Activated gamma-delta T cell treated with anti-CD3 and anti-CD28 coated beads, Interleukin-2, amount 50 U/mL, for 16 hours (primary cell): ENCODE measurements at places on chromosomes 13 and 19.

DNA sequence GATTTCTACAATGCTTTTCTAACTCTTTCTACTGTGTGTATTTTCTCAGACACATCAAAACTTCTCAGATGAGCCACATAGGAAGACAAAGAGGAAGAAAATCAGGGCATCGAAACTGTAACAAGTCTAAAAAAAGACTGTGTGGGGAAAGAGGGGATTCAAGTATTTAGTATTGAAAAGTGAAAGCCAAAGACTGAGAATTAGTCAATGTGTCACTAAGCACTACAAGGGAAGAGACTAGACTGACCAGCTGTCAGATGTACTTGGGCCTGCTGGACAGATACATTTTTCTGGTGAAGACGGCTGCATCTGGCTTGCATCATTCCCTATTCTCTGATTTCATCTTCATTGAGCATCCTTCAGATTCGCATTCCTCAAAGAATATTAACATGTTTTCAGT is 25.4 kb downstream of the COMMD6 start:
- DNase-seq: no peak

- DNase-seq: no peak
Observed at GRCh38 chr13:111203736-111204389, 88.8 kb downstream of the ARHGEF7 start.

DNA sequence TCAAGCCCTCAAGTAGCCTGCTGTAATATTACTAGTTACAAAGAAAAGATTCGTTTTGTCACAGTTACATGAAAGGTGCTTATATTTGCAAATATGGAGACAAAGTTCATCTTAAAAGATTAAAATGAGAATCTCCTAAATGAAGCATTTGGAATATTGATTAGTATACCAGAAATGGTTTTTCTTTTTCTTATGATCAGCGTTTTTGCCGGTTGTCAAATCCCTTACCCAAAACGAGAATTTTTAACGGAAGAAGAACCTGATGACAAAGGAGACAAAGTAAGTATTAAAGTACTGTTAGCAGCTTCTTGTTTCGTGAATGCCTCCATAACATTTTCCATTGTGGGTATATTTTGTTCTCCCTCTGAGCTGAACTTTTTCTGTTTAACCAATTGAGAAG is 147.1 kb downstream of the CDK8 start:
- DNase-seq: no peak

DNA sequence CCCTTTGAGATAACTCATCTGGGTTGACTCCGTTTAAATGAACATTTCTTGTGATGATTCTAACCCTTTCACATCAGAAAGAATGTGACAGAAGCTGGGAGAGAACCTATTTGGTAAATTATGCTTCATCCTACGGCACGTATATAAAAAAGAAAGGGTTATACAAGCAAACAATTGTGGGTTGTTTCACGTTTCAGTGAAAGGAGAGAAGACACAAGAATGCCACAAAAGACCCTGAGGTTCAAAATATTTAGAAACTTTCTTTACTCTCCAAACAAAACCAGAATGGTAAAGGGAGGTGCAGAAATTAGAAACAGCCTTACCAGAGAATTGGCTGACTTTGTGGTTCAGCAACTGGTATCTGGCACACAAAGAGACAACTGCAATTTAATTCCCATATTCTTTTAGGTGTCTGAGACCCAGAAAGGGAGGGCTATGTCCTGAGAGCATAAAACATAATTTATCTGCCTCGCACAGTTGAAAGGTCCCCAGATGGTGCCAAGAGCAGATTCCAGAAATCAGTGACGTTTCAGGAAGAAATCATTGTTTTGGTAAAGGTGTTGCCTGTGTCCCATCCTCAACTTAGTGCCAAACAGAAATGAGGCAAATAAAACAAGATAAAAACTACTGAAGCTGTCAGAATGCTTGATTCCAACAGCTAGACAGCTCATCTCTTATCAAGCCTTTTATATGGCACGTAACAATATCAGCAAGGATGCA is 361.4 kb downstream of the EFNB2 start:
- no peak for DNase-seq

DNA sequence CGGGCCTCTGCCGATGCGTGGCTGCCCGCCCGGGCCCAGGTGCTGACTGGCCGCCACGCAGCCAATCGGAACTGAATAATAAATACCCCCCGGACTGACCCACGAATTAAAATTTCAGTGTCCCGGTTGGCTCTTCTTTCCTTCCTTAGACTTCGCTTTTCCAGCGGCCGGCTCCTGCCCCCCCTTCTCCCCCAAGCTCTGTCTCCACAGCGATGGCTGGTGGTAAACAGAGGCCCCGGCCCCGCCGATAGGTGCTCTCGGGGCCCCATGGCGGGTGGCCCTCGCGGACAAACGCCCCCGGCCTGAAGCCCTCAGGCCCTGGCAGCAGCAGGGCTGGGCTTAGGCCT is 2.6 kb downstream of the ZBTB7A start:
- DNase-seq: no peak

GRCh38 chr13:79482281-79482970 is 1.5 kb downstream of the NDFIP2 start:
- no peak for DNase-seq

DNA sequence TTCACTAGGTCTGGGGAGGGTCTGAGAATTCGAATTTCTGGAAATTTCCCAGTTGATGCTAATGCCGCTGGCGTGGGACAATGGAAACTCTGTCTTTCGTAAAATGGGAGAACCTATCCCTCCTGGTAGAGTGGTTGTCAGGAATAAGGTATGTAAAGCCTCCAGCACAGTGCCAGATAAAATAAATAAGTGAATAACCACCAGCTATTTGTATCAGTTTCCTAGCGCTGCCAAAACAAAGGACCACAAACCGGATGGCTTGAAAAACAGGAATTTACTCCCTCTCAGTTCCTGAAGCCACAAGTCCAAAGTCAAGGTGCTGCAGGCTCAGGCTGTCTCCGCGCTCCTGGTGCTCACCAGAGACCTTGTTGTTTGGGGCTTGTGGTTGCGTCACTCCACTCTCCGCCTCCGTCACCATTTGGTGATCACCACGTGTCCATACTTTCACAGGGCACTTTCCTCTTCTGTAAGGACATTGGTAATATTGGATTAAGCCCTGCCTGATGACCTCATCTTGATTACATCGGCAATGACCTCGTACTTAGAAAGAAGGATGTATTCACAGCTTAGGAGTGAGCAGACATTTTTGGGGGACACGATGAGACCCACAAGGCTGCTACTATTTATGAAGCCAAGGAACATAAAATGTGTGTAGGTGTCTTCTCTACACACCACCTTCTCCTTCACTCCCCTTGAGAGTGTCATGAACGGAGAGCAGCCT is 428.5 kb downstream of the IRS2 start:
- DNase-seq: no peak

DNA sequence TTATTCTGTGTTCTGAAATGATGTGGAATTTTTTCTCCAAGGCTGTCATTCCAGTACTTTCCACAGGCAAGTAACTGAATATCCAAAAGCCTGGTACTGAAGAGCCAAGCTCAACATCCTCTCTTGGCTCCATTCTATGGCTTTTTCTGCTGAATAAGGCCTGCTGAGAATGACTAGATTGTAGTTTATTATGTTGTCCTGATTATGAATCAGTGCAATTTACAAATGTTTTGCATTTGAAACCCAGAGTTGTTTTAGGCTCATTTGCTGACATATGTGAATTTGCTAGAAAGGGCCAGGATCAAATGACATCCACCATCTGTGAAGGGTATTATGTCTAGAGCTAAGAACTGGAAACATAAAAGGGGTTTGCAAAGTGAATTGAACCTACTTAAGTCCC is 596.6 kb downstream of the KCTD12 start:
- DNase-seq: no peak

DNA sequence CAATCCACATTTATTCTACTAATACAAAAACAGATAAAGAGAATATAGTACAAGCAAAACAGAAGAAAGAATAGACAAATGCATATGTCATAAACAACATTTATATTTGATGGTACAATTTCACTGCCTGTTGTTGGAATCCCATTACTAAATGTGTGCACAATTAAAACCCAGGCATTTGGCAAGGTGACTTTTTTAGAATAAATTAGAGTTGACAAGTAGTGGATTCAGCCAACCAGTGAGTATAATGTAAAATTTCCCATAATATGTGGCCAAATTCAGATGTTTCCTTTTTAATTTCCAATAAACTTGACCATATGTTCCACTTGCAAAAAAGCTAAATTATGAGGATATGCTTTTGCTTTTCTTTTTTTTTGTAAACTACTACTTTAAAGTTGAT is 1578.8 kb downstream of the OLFM4 start:
- no peak for DNase-seq
